Fibroblast of mammary gland (primary cell): ENCODE measurements at places on chromosomes 7 and 10.

- DNase-seq = no peak
Measured at GRCh38 chr7:92820191-92820590, 16.2 kb downstream of the CDK6 start.

- peak; percentile 36 for DNase-seq
Measured at GRCh38 chr10:102704915-102705314, 9.3 kb downstream of the ARL3 start.

GRCh38 chr10:33773886-33774480 lies 439.5 kb upstream of the NRP1 start:
- no peak for DNase-seq

DNA sequence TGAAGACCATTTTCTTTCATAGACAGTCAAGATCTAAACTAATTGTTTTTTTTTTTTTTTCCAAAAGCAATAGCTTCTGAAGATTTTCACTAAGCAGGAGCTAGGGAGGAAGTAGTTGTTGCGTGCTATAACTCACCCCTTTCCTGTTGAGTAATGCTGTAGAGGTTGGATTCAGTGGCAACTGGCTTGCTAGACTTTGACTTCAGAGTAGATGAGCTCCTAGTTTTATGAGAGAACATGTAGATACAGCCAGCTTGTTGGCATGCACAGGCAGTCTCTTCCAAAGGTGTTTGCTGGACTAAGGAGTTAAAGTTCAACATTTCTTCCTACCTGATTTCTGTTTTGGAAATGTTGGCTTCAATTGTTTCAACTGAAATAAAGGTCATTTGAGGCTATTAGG lies 66.2 kb upstream of the MXI1 start:
- peak; percentile 30 for DNase-seq

DNA sequence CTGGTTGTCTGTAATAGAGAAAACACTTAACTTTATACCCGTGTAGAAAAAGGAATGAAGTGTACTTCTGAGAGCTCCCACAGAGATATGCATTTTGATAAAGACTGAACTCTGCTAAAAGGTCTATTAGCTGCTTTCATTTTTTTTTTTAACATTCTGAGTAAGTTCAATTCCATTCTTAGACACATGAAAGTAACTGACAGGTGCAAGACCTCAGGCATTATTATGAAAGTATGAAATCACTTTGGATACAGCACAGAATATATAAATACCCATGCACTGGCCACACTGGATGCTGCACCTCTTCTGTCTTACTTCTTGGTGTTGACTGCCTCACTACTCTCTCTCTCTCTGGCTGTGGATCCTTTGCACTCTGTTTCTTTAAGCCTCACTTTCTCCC lies 46.2 kb downstream of the VWDE start:
- no peak for DNase-seq

GRCh38 chr10:52658112-52658511 lies 114.5 kb downstream of the MBL2 start:
- DNase-seq = no peak
